Colonic mucosa (tissue), 4 donors: ENCODE measurements at places on chromosomes 1 and 21.
A peak's percentile ranks its signal among the peaks of the same experiment; 100 is the strongest.

- H3K4me1 ChIP-seq, result peaks cover 26% of the 10 kb centered on the region
- no peaks in the 10 kb centered on the region for H3K27me3 ChIP-seq
- DNase-seq, result peak; percentile 83
- H3K36me3 ChIP-seq, result no peaks in the 10 kb centered on the region
- peak within 1 kb of the TSS; percentile 96 for H3K27ac ChIP-seq
- peak within 1 kb of the TSS; percentile 96 for H3K4me3 ChIP-seq
These were observed at the start of gene KDM5B for GRCh38 chr1:202807926-202808757. TSS of gene KDM5B (minus strand) at chr1:202808421. CDS start at chr1:202808305, 116 bp downstream.

DNA sequence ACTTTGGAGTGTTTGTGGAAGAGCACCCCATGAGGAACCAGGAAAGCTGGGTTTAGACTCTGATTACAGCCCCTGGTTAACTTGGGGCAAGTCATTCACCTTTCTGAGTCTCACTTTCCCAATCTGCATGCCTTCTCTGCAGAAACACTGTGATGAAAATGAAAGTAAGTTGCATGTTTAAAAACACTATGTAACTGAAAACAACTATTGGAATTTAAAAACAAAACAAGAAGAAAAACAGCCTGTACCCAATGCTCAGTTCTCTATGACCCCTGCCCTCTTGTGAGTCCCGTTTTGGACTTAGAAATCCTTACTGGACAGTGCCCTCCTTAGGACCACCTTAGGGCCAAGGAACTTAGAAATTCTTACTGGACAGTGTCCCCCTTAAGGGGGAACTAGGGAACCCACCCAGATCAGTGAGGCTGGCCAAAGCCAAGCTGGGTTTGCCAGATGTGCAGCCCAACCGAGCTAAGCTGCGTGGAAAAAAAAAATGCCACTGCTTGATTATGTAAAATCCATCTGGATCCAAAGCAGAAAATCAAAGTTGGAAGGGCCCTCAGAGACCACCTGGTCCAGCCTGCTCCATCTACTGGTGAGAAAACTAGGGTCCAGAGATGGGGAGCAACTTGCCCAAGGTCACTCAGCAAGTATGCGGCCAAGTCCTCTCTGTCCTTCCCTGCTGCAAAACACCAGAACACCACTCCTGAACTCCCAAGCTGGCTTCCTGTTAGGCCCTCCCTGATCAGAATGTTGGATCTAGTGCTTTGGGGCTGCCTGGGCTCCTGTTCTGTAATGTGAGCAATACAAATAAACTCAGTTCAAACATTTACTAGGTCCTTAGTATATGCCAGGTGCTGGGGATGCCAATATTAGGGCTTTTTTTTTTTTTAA is 77.7 kb downstream of the MRPL37 start:
- no peaks in the 10 kb centered on the region for H3K36me3 ChIP-seq
- peak; percentile 70 for DNase-seq
- H3K4me1 ChIP-seq, result peaks cover 22% of the 10 kb centered on the region

DNA sequence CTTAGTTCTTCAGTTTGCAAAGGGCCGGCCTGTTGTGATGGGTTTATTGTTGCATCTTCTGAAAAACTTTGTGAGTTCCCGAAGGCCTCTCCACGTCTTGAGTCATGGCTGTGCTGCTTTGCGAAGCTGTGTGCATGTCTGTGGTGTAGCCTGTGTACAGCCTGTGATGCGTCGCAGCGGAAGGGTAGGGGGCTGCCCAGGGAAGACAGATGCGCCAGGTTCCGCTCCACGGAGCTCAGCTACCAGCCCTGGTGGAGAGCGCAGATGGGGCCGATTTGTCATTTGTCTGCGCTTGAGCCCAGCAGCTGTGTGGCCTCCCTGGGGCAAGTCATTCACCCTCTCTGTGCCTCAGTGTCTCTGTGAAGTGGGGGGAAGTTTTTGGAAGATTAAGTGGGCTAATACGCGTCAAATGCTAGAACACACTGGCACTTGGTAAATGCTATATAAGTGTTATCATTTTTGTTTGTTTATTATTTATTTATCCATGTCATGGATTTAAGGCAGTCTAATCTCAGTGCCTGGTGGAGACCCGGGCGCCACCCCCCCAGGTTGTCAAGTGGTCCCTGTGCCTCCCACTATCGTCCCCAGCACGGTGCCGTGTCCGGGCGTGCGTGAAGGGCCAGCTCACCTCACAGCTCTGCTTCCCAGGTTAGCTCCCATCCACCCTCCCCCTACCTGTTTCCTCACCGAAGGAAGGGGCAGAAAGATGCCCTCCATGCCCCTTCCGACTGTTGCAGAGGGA is 8.4 kb downstream of the PDE9A start:
- no peak overlapping the region for H3K4me3 ChIP-seq
- H3K4me1 ChIP-seq, result peaks cover 4% of the 10 kb centered on the region
- no peaks in the 10 kb centered on the region for H3K27me3 ChIP-seq
- no peaks in the 10 kb centered on the region for H3K36me3 ChIP-seq

DNA sequence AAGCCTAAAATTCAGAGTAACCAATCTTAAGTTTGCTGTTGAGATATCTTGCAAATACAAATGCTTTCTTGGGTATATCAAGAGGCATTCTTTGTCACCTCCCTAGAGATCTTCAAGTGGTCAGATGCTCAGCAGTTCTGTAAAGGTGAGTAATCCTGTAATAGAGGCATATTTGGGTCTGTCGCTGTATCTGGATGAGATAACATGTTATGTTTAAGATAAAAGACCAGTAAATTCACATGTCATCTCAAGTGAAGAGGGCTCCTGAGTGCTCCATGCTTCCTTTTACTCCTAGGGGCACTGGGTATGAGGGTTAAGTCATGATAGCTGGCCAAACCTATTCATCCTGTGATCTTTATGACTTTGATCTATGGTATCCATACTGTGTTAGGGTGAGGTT is 7.5 kb downstream of the CR2 start:
- H3K36me3 ChIP-seq, result no peaks in the 10 kb centered on the region
- no peaks in the 10 kb centered on the region for H3K27me3 ChIP-seq
- DNase-seq, result no peak
- H3K4me3 ChIP-seq, result no peak overlapping the region
